Naive B cell (primary cell): ENCODE measurements at places on chromosomes 16 and 17.

DNA sequence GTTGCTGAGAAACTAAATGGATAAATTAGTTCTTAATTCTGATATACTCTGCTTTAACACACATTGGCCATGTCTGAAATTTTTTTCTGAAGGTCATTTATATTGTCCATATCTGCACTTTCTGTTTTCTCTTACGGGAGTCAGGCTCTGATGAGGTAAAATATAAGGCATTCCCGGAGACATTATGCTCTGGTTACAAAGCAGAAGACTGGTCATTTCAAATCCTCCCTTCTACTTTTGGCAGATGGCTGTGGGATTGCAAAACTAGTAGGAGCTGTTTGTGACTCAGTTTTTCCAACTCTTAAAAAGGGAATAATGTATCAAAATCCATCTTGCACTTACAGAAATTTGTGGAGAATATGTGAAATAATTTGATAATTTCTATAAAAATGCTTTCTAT is 92.2 kb upstream of the CPHXL start:
- DNase-seq: no peak

DNA sequence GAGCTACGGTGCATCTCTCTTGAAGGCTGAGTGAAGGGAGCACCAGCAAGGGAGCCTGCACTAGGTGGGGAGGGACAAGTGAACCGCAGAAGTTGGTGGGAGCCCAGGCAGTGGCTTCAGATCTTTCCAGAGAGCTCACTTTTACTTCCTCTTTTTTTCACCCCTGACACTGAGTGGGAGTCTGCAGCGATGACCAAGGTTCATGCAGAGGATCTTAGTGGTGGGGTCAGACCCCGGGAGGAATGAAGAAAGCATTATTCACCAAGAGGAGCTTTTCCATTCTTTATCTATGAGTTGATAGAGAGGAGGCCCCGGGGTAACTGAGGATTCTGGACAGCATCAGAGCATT is 3.0 kb upstream of the CCL2 start:
- peak; percentile 8 for DNase-seq

- no peak for DNase-seq
These were observed 19.7 kb downstream of the MAP2K6 start for GRCh38 chr17:69434164-69434579.

- no peak for DNase-seq
These were observed 163.5 kb upstream of the KIF2B start for GRCh38 chr17:53659181-53659580.

GRCh38 chr16:27544671-27545070 is 5.0 kb downstream of the GTF3C1 start:
- DNase-seq: no peak

DNA sequence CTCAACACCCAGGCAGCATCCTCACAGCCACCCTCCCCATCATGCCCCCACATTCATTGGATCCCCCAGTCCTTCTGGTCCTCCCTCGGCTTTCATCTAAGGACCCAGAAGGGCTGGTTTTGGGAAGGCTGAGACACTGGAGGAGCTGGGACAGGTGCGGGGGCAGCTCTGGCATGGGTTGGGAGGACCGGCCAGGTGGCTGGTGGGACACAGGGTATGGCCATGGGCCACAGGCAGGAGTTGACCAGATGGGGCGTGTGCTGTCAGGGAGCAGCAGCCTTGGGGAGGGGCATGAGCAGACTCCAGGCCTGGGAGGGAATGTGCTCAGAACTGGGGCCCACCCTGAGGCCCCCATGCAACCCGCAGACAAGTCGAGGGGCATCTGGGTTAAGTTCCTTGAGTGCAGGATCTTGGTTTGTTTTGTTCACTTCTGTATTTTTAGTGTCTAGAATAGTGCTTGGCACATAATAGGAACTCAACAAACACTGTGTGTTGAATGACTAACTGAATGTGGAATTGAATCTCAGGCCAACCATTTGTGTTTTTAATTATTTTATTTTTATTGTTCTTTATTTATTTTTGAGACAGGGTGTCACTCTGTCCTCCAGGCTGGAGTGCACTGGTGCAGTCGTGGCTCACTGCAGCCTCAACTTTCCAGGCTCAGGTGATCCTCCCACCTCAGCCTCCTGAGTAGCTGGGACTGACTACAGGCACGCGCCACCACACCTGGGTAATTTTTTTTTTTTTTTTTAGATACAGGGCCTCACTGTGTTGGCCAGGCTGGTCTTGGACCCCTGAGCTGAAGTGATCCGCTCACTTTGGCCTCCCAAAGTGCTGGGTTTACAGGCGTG is 5.6 kb downstream of the P2RX1 start:
- no peak for DNase-seq

- peak; percentile 52 for DNase-seq
These were observed 2.5 kb downstream of the TTLL6 start for GRCh38 chr17:48814504-48814903.

DNA sequence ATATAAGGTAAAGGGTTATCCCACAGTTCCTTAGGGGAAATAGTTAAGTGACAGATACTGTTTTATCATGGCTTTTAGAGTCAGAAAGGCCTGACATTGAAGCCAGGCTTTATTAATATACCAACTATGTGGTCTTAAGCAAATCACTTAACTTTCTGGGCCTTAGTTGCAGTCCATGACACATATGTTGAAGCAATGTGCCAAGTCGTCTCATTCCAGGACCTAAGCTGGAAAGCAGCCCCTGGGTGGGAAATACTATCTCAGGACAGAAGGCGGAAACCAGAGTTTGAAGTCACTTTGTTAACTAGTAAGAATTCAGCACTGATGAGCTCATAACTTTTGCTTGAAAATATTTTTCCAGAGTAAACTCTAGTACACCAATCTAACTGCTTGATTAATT is 80.0 kb downstream of the USP32 start:
- DNase-seq: no peak

- DNase-seq: no peak
These were observed 136.6 kb upstream of the RPH3AL start for GRCh38 chr17:488993-489757.

DNA sequence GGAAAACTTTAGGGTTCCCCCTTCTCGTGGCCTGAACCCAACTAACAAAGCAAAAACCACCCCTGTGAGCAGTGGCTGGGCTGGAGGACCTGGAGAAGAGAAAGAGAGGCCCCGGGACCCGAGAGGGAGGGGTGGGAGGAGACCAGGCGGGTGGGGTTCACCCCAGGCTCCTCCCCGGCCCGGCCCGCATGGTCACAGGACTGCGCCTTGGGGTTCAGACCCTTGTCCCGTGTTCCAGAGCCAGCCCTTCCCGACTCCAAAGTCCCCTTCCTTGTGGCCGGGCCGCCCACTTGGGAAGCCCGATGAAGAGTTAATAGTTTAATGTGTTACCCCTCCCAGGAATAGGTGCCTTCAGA is 852 bp downstream of the MARVELD3 start:
- no peak for DNase-seq

DNA sequence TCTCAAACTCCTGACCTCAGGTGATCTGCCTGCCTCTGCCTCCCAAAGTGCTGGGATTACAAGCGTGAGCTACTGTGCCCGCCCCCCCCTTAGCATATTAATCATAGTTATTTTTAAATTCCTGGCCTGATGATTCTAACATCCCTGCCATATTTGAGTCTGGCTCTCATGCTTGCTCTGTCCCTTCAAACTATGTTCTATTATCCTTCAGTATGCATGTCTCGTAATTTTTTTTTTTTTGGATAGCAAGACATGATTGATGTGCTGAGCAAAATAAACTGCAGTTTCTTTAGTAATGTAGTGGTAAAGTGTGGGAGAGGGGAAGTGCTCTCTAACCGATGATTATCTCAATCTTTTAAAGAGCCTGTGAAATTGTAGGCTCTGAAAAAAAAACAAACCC is 34.3 kb upstream of the TMEM92 start:
- no peak for DNase-seq

GRCh38 chr17:3886776-3887175 is 6.1 kb downstream of the CAMKK1 start:
- DNase-seq: peak; percentile 46

- DNase-seq: no peak
These were observed 42.8 kb upstream of the GCSH start for GRCh38 chr16:81138831-81139557.

GRCh38 chr17:4999430-5000093 is 1.8 kb downstream of the KIF1C start:
- DNase-seq: no peak

GRCh38 chr17:36848008-36848902 is 89.0 kb upstream of the LHX1 start:
- DNase-seq: no peak

GRCh38 chr17:39238311-39238972 is 12.7 kb upstream of the STAC2 start:
- peak; percentile 63 for DNase-seq

DNA sequence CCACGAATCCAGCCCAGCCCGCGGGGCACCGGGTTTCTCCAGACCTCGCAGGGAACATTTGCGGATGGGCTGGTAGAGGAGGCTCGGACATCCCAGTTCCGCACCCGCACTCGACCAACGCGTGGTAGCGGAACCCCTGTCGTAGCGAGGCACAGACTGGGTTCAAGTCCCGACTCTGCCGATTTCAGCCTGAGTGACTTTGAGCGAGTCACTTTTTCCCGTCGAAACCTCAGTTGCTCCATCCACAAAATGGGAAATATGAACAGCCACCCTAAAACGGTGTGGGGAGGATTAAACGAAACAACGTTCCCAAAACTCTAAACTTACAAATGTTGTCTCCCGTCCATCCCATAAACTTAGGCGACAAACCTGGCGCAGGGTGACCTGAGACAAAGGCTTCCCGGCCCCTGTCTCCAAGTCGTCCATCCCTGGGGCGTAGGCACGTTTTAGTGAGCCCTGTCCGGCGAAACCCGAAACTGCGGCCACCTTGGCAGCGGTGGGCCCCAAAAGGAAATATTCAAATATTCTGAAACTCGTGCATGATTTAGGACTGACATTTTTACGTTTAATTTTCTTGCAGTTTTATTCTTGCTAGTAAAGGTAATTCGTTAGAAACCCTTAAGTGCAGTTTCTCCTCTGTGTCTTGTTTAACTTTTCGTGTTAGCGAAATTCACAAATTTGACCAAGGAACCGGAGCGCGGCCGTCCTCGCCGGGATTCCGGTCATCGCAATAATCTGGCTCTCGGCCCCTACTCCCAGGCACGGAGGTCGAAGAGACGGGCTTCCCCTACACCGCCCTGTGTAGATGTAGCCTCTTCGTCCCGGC is 1.9 kb upstream of the MLLT6 start:
- no peak for DNase-seq

GRCh38 chr16:85238233-85238647 is 126.0 kb upstream of the CIBAR2 start:
- DNase-seq: no peak

DNA sequence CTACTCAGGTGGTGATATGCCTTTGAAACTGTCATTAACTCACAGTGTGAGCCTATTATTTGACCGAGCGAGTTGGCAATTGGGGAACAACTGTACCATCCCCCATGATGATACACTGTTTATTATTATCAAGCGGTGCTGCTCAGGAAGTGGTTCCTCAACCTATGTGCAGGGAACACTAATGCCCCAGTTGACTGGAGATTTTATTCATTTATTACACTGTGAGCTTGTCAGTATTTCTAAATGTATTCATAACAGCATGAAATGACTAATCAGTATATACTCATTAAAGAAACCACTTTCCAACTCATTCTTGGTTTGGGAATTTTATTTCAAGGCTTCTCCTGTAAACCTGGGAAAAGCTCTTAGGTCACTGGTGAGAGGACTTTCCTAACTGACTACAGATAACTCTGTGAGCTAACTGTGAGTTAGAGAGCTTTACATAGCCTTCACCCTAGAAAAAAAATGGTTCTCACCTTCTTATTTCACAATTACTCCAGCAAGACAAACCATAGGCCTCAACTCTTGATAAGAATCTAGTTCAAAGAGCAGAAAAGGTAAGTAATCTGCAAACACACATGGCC is 42.4 kb downstream of the NXPH3 start:
- DNase-seq: no peak

- DNase-seq: no peak
These were observed 136.3 kb downstream of the NLK start for GRCh38 chr17:28178800-28179199.

DNA sequence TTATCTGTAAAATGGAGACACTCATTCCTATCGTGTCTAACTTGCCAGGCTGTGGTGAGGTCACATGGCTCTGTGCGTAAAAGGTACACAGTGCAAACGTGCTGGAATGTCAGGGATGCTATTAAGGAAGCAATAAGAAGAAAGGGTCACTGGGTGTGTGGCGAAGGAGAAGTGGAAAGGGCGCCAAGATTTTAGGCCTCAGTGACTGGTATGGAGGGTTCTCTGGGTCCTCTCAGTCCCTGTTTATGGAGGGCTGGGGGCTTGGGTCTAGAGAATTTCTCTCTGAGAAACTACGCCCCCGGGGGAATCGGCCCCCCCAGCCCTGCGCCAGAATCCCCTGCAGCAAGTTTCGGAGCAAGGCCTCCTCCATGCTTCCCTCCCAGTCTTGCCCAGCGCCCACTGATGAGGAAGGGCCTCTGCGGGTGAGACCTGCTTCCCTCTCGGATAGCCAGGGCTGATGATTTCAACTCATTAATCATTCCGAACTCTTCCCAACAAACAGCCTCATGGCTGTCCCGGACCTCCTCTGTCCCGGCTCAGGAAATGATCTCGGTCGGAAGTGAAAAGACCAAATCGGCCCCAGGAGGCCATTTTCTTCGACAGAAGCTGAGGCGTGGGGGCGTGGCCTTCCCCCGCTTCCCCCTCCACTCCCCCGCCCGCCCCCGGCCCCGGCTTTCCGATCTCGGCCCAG is 1.2 kb upstream of the HEXIM1 start:
- no peak for DNase-seq

DNA sequence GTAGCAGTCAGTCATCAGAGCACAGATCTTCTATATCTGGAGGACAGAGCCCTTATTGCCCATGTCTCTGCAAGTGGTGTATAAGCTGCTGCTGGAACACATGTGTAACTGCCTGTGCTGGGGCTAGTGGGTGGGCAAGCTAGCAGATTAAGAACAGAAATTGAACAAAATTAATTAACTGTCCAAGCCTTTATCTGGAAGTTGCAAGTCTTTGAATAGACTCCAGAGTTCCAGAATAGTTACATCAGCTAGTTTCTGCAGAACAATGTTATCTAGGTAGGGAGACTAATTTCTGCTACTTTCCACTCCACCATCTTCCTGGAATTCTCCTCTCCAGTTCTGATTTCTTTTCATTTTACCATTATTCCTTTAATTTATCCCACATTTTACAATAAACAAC is 287.3 kb downstream of the ZFHX3 start:
- no peak for DNase-seq

GRCh38 chr17:51044976-51045375 is 75.7 kb downstream of the SPAG9 start:
- DNase-seq: no peak

GRCh38 chr17:29617481-29618271 is 5.0 kb downstream of the CORO6 start:
- DNase-seq: peak; percentile 83

DNA sequence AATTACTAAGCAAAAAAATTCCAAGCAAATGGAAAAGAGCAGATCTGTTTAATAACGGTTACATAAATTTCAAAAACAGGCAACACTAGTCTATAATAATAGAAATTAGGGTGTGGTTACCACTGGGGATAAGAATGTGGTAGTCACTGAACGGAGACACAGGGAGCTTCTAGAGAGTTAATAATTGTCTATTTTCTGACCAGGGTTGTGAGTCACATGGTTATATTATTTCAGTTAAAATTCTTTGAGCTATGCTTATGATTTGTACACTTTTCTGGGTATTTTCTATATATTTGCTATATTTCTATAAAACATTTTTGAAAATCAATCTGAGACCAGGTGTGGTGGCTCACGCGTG is 433.9 kb upstream of the MAF start:
- no peak for DNase-seq

GRCh38 chr17:60381958-60382357 is 10.0 kb downstream of the USP32 start:
- no peak for DNase-seq

- DNase-seq: peak; percentile 27
These were observed at the start of gene PRSS21 for GRCh38 chr16:2816751-2817339. Gene PRSS21, plus strand, starts transcription at chr16:2817237. Its CDS starts 32 bp downstream, at chr16:2817269.

- DNase-seq: no peak
These were observed 256.0 kb upstream of the MAF start for GRCh38 chr16:79856581-79856980.
